ENCODE measurements at places on chromosomes 13 and 19.

DNA sequence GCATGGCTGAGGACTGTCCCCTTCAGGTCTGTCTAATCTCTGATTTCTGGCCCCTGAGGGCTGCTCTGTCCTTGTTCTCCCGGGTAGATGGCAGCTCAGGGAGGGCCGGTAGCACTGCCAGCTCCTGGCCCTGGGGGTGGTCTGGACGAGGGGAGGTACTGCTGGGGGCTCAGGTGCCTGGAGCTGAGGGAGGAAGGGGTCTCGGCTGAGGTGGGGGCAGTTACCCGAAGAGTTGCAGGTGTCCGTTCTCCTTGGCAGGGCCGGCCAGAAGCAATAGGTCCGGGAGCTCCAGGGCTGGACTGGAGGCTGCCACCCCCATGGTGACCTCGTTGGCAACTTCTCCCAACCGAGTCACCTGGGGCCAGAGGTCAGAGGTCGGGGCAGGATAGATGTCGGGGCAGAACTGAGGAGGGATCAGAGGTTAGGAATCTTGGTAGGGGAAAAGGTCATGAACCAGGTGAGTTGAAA is 1.2 kb upstream of the EMC10 start:
- no peak for DNase-seq

GRCh38 chr19:36163813-36164212 is 11.6 kb upstream of the COX7A1 start:
- DNase-seq: no peak

DNA sequence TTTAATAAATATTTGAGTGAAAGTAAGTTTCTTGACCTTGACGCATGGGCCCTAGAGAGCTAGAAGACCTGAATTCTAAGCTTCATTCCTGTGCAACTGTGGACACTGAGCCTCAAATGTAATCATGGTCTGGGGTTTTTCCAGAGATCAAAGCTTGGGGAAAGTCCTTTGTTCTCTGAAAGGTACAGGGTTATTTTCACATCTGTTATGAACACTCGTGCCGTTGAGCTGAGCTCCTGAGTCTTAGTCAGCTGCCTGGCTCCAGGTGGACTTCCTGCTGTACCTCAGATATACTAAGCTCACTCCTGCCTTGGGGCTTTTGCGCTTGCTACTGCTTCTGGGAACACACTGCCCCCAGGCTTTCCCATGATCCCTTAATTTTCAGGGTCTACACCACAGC is 7.5 kb upstream of the ZBTB32 start:
- DNase-seq: no peak

GRCh38 chr13:78238911-78239310 is 320.3 kb upstream of the EDNRB start:
- no peak for DNase-seq

- no peak for DNase-seq
These were observed 560.6 kb downstream of the TBC1D4 start for GRCh38 chr13:74921326-74921725.
